Skin of body (tissue), 3 donors: ENCODE measurements at places on chromosomes 2 and 18.

GRCh38 chr18:77617694-77618093 is 368.0 kb downstream of the GALR1 start:
- no peak for DNase-seq

DNA sequence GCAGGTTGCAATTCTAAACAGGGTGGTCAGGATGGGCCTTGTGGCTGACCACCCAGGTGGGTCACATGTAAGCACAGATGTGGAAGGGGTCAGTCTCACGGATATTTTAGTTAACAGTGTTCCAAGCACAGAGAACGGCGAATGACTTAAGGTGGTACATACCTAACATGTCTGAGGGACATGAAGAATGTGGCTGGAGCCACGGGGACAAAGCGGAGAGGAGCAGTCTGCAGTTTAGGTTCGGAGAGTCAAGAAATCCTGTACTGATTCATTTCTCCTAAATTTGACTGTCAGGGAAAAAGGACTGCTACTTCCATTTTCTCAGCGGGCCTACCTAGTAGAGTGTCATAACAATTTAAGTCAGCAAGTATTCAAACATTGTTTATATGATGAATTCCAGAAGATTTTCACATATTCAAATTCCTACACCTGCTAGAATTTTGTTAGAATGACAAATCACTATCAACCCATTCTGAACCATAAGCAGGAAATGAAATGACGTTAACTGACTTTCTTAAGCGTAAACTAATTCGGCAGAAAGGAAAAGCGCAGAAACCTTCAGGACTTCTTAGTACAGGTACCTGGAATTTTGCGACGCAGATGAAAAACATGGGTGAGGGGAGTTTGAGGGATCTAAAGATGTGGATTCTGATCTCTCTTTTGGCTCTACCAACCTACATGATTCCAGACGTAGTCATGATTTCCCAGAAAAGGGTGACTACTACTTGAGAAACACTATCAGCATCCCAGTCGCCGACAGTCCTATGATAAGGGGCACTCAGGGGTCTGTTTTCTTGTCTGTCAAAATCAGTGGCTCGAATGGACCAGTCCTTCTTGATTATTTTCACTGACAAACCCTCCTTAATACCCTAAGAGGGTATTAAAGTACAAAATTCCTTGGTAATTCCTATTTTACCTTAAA is 41.3 kb downstream of the PTPN2 start:
- DNase-seq, result no peak

GRCh38 chr18:8218197-8218596 is 391.0 kb upstream of the RAB12 start:
- DNase-seq, result no peak

DNA sequence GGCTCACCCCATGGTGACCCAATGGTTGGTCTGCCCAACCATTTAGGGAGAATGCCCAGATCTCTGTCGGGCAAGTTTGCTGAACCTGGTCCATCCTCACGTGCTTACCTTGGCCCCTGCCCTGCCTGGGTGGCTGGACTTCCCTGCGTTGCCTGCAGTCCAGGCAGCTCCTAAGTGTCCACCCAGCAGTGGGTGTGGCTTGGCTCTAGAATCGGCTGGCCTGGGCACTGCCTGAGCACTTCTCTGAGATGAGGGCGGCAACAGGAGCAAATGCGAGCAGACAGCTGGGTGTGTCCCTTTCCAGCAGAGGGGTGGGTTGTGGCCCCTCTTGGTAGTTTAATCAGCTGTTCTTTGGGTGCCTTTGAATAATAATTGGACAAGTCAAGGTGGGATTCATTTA is 11.3 kb downstream of the PCARE start:
- DNase-seq, result no peak

- DNase-seq, result no peak
These were observed 4.3 kb downstream of the UBXN2A start for GRCh38 chr2:23944527-23944926.

- no peak for DNase-seq
These were observed 605.2 kb upstream of the ID2 start for GRCh38 chr2:8076448-8077342.

DNA sequence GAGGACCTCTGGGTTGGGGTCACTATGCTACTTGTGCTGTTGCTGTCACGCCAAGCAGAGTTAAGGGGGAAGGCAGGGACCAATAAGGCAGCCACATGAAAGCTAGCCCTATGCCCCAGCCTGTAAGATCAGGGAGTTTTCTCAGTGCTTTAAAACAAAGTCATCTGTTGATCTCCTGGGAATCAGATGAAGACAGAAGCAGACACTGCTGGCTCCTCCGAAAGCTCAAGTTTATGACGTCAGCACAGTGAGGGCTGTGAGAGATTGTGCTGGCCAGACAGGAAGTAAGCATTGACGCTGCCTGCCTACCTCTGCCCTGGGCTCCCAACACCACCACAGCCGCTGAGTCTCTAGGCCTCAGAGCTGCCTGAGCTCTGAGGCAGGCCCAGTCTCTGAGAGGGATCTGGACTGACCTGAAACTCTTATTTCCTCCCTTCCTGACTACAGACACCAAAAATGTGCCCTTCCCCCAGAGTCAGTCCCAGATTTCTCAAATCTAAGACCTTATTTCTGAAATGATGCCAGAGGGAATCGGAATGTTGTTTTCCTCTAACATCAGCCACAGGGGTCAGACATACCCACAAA is 118.1 kb upstream of the EPAS1 start:
- DNase-seq, result peak; percentile 70

GRCh38 chr2:235319095-235319494 is 174.7 kb upstream of the AGAP1 start:
- no peak for DNase-seq

DNA sequence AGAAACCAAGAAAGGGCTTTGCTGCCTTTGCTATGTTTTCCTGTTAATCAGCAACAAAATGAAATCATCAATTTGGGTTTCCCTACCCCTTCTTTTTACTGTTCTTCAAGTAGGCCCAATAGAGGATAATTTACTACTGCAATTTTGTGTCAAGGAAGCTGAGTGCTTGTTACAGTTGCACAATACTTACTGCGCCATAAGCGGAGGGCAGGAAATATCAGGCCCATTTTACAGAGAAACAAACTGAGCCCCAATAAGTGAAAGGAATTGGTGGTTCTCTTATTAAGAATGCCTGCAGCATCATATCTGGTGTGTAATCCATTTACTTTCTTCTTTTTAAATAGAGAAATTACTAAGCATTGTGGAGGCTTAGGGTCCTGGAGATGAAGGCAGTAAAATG is 9.3 kb upstream of the LBH start:
- DNase-seq, result no peak

GRCh38 chr2:71959494-71959893 is 188.2 kb downstream of the CYP26B1 start:
- DNase-seq, result no peak

- DNase-seq, result no peak
These were observed 25.5 kb downstream of the TMEM247 start for GRCh38 chr2:46504685-46505471.

- no peak for DNase-seq
These were observed 234.1 kb downstream of the DYSF start for GRCh38 chr2:71687412-71687811.

- DNase-seq, result peak; percentile 19
These were observed 72.6 kb upstream of the THUMPD2 start for GRCh38 chr2:39851651-39852110.

GRCh38 chr2:56615760-56616159 is 432.0 kb downstream of the CCDC85A start:
- no peak for DNase-seq

DNA sequence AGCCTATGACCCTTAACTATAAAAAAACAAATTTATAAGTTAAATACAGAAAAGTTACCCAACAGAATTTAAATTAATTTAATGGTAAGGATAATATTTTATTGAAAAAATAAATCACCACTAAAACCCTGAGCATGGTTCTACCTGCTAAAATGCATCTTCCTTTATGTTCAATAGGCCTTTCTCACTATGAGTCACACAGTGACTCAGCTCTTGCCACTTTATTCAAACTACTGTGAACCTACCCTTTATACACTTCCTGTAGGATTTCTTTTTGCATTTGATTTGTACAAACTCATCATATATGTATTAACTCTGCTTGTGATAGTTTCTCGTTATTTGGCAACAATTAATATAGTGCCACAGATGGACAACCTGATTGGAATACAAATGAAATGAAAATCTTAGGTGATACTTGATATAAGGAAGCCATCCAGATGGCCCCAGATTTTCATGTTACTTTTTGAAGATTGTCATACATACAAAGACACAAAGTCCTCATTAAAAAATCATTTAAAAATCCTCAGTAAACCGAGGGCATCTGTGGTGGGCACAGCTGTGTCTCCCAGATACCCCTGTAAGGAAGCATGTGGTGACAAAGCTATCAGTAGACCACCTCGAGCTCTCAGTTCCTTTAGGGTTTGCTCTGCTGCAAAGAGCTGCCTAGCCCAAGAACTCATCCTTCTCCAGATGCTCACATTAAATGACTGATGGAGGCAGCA is 55.2 kb upstream of the COBLL1 start:
- no peak for DNase-seq

DNA sequence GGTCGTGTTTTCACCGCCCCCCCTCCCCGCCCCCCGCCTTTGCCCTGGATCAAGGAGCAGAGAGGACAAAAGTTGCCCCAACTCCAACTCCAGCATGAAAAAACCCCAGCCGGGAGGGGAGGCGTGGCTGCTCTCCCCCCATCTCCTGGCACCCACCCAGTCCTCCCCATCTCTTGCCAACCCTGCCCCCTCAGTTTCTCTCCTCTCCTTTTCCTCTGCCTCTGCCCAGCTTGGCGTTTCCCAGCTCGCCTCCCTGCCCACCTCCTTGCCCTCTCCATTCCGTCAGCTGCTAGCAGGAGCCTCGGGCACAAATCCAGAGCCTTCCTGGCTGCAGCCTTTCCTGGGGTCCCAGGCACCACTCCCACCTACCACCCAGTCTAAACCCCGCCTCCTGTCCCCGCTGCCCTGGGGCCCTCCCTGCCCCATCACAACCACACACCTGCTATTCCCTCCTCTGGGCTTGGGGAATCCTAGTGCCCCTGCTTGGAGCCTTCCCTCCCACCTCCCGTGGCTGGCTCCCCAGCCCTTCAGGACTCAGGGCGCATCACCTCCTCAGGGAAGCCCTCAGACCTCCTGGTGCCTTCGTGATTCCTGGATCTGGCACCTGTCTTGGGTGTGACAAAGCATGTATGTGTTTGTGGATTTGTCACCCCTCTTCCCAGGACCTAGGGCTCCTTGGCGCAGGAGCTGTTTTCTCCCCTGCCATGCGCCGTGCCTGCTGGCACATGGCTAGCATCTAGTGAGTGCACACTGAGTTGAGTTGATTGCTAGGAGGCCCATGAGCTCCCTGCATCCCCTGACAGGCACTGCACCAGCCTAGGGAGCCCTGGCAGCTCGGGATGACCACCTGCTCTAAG is 209.1 kb downstream of the TFCP2L1 start:
- DNase-seq, result no peak

DNA sequence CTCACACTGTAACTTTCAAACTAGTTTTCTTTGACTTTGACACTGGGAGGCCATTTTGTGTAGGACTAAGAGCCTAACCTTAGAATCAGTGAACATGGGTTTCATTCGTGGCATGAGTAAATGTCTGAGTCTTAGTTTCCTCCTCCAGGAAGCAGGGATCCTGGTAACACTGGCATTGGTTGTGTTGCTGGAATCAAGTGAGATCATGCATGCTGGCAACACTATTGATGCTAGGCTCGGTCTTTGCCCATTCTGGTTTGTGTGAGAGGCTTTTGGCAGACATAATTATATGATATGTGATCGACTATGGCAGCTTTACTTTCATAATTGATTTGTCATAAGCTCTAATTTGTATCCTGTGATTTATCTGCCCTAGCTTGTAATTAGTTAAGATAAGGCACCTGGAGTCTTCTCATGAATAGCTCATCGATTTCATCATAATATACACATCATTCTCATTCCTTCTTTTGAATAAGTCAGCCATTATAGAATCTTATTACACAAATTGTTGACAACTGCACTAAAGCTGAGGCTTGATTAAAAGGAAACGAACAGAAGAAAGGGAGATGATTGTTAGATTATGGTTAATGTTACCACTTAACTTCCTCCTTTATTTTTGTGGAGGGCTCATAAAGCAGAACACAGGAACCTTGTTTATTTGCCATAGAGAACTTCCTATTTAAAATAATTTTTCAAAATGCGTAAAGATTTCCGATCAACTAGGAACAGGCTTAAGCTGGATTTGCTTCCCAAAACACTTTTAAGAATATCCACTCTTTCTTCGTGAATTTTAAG is 12.6 kb downstream of the PPP1R1C start:
- DNase-seq, result no peak

DNA sequence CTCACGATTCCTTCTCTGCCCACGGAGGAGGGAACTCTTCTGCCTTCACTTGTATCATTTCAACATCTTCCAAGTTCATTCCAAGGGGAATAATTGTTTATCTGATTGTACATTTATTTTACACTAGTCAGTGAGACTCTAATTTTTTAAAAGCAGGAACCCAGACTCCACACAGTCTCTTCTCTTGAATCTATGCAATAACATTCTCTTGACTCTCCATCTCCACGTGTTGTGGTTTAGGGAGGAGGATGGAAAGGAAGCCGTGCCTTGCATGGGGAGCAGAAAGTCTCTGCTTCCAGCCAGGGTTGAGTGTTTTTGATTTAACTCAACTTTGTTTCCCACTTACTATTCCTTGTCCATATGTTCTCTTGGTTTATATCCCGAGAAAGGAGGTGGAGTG is 131.1 kb upstream of the RIOK3 start:
- DNase-seq, result peak; percentile 24

GRCh38 chr2:192004188-192004963 is 157.5 kb upstream of the CAVIN2 start:
- DNase-seq, result no peak

GRCh38 chr2:211957799-211958198 is 580.8 kb downstream of the ERBB4 start:
- DNase-seq, result no peak

GRCh38 chr2:28413152-28413898 is 20.7 kb downstream of the FOSL2 start:
- no peak for DNase-seq

DNA sequence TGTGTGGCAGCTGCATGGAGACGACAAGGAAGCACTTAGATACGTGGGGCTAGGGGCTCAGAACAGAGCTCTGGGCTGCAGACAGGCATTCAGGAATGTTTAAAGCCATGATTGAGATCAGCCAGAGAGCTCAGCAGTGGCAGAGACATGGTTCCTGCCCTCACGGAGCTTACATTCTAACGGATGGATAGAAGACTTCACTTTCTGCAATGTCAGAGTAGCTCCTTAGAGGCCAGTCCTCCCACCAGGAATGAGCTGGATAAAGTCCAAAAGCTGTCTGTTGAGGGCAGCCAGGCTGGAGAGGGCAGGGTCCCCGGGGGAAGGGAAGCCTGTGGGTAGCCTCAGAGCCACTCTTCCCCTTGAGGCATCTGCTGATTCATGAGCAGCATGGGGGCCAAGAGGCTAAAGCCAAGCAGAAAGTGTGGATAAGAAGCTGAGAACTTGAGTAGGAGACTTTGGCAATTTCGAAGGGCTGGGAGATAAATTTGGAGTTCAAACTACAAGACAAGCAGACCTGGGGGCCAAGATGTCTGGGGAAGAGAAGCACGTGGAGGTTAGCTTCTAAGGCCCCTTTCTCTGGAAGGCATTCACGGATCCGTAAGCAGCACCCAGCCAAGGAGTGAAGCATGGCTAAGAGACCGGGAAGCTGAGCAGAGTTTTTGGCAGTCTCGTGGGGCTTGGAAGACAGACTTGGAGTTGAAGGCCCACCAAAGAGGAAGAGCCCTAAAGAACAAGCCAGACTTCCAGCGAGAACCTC is 9.7 kb upstream of the CIB4 start:
- no peak for DNase-seq
